ENCODE measurements at places on chromosomes 5 and 9.

DNA sequence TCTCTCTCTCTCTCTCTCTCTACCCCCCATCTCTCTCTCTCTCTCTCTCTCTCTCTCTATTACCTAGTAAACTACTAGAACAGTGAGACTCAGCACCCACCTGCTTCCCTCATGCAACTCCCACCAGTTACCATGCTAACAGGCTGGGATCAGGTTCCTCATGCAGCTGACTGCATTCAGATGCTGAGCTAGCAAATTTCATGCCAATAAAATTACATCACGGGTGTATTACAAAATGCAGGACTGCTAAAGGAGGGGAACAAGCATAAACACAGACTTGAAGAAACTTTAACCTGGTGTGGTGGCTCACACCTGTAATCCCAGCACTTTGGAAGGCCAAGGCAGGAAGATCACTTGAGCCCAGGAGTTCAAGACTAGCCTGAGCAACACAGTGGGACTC lies 76.0 kb downstream of the CEMIP2 start:
- no peak for DNase-seq

GRCh38 chr9:4994166-4994890 lies 9.3 kb downstream of the JAK2 start:
- no peak for DNase-seq

DNA sequence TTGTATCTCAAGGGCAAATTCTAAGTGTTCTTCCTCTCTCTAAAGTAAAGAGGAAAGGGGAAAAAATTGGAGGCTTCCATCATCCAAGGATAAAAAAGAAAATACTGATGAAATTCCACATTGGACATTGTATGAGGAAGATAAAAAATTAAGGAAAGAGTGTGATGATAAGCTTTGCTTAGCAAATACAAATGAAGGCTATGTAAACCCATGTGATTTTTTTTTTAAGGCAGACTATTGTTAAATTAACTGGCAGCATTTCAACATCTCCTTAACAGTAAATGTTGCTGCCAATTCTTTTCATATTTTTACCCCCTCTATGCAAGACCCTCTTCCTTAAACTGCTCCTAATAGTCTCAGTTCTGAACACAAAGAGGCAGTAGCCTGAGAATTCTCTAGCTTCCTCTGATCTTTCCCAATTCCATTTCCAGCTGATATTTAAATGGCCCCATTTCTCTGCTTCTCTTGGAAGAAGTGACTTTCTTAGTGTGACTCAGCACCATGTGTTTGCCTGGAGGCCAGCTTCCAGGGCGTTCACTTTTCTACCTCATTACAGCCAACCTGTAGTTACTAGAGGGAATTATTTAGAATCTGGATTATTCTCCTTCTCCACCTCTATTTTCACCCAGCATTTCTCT lies 159.7 kb downstream of the TLE1 start:
- no peak for DNase-seq

DNA sequence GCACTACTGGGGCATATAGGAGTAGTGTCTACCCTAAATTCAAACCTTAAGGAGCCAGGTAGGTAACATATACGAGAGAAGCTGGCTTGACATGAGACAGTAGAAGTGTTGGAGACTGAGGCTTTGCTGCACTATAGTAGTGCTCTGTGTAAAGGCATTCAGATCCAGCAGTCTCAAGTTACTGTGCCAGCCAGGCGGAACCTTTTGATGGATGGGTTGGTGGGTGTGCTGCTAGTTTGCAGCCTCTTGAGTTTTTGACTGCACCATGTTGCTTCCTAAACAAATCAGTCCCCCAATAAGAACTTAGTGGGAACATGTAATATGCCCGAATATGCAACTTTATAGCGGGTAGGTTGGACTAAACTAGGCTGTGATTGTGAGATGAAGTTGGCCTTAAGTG lies 1.5 kb downstream of the CLTA start:
- DNase-seq = no peak

- peak; percentile 6 for DNase-seq
Observed at GRCh38 chr9:92970467-92970923, 23.2 kb downstream of the FGD3 start.

- peak; percentile 74 for DNase-seq
Observed at GRCh38 chr5:96146675-96147074, 185.0 kb upstream of the ELL2 start.

DNA sequence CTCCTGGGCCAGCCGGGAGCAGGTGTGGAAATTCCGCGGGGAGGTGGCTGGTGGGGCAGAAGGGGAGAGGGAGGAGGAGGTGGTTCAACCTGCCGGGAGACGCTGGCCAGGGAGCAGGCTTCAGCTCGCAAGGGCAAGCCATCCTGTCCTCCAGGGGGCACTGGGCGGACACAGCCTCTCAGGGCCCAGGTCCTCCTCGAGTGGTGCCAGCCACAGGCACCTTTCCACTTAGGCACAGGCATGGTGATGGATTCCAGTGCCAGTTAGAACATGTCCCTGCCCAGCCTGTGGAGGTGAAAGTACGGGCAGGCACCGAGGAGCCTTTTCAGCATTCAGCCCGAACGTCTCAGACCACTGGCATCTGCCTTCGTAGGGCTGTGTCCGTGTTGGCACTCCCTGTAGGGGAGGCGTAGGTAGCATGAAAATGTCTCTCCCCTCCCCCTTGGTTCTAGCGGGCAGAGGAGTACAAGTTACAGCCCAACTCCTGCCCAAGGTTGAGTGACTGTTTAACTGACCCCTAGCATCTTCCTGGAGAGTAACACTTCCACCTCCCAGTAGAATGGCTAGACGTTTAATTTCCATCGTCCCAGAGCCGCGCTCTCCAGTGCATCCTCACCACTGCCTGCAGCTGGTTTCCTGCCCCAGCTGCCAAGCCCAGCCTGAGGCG lies 48.9 kb downstream of the DAB2IP start:
- DNase-seq = peak; percentile 39

GRCh38 chr5:59583151-59583809 lies 310.2 kb downstream of the PDE4D start:
- no peak for DNase-seq

DNA sequence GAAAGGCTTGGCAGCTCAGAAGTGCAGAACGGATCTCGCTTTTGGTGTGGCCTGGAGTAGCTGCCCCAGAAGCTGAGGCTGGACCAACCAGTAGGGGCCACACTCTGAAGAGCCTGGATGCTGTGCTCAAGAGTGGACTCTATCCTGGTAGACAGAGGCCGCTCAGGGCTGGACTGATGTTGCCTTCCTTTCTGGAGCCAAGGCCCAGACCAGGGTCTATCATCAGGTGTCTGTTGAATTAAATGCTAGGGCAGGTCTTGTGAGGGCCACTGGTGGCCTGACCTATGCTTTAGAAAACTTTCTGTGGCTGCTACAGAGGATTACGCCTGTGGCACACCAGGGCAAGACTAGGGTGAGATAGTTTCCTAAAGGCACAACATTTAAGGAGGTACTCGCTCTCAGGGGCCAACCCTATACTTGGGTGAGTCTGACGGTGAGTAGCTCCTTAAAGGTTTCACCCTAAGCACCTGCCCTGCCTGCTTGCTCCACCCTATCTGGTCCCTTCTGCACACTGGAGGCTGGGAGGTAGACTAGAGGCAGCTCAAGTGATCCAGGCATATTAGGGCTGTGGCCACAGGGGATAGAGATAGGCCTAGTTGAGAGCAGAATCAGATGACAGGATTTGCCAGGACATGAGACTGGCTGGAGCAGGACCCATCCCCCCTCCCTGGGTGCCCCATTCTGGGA lies 9.8 kb upstream of the IRF1 start:
- DNase-seq = no peak

- DNase-seq = no peak
Observed at GRCh38 chr5:76703707-76704106, 12.2 kb upstream of the F2R start.

GRCh38 chr5:172463031-172463430 lies 8.7 kb upstream of the SH3PXD2B start:
- no peak for DNase-seq

GRCh38 chr5:93741136-93741811 lies at the start of gene POU5F2:
Gene POU5F2, minus strand, starts transcription at chr5:93741600. Its CDS starts 37 bp downstream, at chr5:93741563.
- no peak for DNase-seq

- DNase-seq = no peak
Observed at GRCh38 chr5:32991421-32991815, 280.3 kb downstream of the NPR3 start.

Data from fibroblast of skin of scalp (primary cell).